ENCODE measurements at places on chromosomes 4 and X. TPM values are rescaled to one million over a fixed set of nuclear protein-coding genes. Genes with fewer than 3 reads are reported as not detected.

DNA sequence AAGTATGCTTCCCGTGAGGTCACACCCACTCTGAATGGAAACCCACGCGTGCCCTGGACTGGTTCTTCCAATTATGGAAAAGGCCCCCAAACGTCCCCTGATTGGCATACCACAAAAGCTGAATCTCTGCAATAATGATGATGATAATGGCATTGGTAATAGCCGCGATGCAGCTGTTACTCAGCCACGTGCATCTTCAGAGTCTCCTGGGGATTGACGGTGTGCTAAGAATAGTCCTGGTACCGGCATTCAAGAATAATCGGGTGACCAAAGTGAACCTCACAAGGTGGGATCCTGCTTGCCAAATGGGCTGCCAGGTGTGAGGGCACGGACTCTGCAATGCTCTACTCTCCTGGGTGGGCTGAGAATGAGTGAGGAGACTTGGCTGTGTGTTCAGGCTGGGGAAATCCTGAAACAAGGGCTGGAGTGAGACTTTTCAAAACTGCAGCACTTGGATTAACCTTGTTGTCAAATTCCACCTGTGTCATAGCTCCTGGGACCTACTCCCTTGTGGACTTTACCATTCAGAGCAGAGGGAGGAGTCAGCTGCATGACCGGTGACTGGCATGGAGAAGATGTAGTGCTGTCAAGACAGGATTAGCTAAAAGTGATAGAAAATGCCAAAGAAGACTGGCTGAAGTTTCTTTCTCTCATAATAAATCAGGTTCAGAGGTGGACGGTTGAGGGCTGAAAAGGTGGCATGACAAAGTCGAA, 615.4 kb downstream of the MID1IP1 start:
- H3K27ac ChIP-seq: no peak overlapping the region
- H3K27me3 ChIP-seq: no peaks in the 10 kb centered on the region
- no peaks in the 10 kb centered on the region for H3K4me1 ChIP-seq
- DNase-seq: no peak
- no peak overlapping the region for H3K4me3 ChIP-seq

DNA sequence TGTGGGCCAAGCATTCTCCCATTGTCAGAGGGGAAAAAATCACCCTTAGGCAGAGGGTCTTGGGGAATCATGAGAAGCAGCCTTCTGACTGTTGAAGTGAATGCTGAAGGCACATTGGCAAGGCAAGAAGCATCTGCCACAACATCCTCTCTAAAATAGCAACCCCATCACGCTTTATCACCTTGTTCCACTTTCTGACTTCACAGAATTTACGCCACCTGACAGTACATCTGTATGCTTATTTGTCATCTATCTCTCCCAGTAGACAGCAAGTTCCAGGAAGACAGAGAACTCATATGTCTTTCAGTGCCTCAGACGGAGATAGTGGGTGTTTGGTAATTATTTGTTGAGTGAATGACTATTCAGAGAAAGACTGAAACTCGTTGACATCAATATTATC, 68.4 kb upstream of the SCML1 start:
- no peaks in the 10 kb centered on the region for H3K36me3 ChIP-seq
- no peaks in the 10 kb centered on the region for H3K4me1 ChIP-seq
- H3K27me3 ChIP-seq: no peaks in the 10 kb centered on the region
- DNase-seq: no peak

Gene PRRG1
- not detected for polyA plus RNA-seq

DNA sequence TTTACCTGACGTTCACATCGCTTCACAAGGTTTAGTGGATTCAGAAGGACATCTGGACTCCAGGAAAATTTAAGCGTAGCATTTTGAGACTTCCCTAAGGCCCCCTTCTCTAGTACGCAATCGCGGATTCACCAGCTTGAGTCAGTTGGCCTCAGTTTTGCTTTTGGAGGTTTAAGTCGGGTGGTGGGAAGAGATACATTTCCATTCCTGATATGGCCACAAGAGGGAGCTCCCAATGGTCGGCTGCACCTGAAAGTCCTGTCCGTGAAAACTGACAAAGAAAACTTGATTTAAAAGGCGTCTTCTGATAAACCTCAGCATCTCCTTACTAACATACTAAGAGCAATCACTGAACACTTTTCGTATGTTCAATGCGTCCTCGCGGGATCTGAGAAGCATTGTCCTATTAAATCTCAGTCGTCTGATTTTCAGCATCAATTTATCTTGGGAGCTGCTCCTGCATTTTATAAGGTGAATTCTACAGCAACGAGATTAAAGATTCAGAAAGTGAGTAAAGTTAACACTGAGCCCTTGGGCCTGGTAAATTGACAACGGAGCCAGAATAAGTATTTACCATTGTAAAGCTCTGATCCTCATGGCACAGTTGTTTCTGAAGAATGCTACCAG, 50.6 kb downstream of the LGI2 start:
- no peaks in the 10 kb centered on the region for H3K36me3 ChIP-seq
- H3K4me3 ChIP-seq: no peak overlapping the region
- H3K27me3 ChIP-seq: no peaks in the 10 kb centered on the region
- H3K4me1 ChIP-seq: peaks cover 4% of the 10 kb centered on the region
- peak; percentile 5 for DNase-seq
- H3K27ac ChIP-seq: no peak overlapping the region

Gene CYBB
- polyA plus RNA-seq: not detected

Data from CD8-positive, alpha-beta memory T cell (primary cell).